ENCODE measurements at places on chromosomes 4 and X.

DNA sequence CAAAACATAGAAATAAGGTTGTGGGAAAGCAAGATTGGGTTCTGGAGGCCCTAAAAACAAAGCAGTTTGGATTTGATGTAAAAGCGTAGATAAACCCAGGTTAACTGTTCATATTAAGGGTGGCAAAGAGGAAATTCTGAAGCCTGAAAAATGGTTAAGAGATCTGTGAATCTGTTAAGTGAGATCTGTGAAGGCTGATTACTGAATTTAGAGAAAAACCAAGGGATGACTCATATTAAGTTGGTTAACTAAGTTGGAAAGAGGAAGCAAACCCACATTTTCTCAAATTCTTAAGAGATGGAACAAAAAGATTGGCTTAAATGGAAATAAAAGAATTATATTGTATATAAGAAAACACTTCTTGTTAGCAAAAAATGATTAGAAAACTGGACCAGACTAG, 22.8 kb downstream of the GPAT3 start:
- no peak for DNase-seq

- DNase-seq = no peak
These were observed 6.2 kb upstream of the AMOT start for GRCh38 chrX:112846782-112847181.

DNA sequence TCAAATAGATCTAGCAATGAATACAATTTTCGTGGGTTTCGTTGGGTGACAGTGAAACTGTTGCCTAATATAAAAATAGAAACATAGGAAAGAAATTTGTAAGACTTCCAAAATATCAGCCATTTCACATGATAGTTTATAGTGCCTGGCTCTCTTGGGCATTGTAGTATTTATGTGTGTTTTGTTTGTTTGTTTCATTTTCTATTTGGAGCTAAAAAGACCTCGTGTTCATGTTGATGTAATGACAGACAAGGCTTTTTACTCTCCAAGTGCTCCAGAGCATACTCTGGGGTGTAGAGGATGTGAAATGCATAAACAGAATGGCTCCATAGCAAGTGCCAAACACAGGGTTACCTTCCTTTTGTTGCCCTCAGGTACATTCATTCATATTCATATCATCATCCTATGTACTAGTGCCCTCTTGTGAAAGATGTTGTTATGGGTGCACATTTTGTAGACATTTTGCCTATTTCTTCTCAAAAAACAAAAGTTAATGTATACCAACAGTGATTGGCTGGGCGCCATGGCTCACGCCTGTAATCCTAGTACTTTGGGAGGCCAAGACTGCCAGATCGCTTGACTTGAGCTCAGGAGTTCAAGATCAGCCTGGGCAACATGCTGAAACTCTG, 100.7 kb upstream of the AMOT start:
- DNase-seq = no peak

- DNase-seq = no peak
These were observed 14.1 kb downstream of the NOP14 start for GRCh38 chr4:2948895-2949781.

DNA sequence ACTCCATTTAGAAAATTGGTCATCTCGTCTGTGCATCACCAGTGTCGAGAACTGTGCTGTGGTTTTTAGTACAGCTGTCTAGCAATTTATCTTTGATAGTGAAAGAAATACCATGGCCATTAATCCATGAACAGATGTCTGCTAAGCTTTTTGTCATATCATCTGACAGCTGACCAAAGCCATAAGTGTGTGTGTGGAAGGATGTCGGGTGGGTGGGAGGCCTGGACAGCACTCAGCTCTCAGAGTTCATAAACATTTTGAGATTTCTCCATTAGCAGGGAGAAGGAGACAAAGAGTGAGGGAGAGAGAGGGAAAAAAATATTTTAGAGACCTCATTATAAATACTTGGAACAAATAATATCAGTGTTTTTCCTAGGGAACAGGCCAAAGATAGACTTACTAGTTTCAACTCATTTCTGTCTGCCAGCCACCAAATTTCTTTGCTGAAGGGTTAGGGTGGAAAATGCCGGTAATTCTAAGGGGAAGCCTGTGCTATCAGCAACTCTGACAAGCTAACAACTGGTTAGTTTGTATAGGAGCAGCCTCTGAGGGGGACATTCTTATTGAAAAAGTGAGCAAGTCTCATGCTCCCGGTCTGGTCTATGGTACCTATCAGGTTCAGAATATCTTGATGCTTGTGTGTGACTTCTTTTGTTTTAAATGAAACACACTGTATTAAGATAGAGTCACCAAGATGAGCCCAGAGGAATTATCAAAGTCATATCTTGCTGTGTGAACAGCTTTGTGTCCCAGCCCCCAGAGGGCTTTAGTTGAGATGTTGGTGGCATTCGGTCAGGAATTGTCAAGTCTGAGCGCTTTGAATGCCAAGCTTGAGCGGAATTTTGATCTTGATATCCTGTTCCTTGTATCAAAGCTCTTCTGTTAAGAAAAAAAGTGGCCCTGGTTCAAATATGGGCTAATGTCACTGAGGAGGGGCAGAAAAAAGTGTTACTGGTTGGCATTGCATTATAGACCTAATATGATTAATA, 41.9 kb upstream of the PDLIM3 start:
- DNase-seq = no peak

GRCh38 chrX:30065226-30065625, 150.1 kb upstream of the MAGEB2 start:
- no peak for DNase-seq

DNA sequence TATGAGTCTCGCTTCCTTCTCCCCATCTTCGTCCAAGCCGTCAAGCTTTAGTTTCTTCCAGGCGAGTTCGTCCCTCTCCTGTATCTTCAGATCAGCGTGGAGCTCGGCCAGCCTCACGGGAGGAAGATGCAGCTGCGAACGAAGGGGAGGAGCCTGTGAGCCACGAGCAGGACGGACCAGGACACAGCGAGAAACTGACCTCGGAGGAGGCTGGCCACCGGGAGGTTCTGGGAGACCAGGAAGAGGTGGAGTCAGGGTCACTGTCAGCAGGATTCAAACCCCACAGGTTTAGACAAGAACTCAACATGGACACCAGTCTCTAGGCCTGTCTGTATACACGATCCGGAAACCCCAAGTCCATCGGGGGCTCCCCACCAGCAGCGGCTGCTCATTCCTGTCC, 7.3 kb downstream of the LRPAP1 start:
- DNase-seq = no peak

DNA sequence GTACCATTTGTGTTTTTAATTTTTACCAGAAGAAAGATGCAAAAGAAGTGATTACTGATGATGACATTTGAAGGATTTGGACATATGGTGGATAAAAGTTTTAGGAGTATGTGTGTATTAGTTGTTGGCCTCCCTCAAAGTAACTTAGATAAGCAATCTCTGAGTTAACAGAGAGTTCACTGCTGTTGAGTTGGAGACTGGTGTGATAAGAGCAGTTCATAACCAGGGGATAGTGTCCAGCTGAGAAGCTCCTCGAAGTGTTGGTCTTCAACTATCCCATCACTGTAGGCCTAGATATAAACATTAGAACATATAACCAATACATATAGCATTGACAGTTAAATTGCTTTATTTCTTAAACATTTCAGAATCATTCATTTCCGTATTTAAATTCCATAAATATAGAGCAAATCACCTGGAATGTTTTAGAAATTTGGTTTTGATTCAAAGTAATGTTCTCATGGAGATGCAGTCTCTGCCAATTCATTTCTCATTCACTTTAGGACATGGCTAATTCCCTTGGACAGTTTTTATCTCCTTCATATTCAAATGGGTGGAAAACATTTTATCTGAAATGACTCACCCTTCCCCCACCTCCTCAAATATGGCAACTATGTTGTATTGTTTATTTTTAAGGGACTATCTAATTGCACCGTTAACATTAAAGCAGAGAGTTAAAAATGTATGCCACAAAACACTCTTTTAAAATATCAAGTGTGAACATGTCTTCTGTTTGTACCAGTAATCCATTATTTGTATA, 136.8 kb upstream of the SLC4A4 start:
- no peak for DNase-seq

GRCh38 chr4:70885174-70885573, 17.0 kb upstream of the MOB1B start:
- DNase-seq = no peak

DNA sequence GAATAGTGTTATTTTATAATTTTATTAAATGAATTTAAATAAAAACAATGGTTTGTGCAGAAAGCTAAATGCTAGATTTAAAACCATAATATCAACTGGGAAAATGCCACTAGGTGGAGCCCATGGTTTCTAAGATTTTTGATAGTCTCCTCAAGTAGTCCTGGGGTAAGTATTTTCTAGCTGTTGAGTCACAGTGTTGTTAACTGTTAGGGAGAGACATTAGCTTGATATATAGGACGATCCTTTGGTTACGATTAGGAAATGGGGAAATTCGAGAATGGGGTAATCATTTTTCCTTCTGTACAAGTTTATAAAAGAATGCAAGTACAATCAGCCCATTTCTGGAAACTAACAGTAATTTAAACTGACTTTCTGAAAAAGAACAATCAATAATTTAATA, 378.4 kb downstream of the ANKRD50 start:
- no peak for DNase-seq

DNA sequence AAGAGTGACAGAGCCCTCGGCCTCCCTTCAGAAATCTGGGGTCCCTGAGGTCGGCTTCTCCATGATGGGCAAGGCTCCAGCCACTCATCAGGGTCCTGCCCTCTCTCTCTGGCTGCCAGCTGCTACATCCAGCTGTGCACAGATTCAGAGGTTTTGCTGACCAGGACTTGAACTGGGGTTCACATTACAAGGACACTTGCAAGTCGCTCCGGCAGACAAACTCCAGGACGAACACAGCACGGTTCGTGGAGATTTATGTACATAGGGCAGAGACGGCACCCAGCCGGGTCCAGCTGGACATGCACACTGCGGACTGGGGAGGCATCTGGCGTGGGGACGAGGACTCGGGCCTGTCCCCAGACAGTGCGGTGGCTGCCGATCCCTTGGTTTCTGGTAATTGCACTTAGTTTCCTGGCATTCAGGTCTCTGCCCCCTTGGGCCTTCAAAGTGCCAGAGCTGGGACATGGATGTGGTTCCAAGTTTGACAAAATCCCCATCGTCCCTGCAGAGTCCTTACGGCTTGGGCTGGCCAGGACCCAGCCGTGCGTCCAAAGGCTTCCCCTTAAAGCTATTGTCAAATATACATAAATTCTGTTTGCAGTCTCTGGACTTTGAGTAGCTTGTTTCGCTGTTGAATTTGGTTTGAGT, 6.2 kb upstream of the C4orf50 start:
- DNase-seq = no peak

DNA sequence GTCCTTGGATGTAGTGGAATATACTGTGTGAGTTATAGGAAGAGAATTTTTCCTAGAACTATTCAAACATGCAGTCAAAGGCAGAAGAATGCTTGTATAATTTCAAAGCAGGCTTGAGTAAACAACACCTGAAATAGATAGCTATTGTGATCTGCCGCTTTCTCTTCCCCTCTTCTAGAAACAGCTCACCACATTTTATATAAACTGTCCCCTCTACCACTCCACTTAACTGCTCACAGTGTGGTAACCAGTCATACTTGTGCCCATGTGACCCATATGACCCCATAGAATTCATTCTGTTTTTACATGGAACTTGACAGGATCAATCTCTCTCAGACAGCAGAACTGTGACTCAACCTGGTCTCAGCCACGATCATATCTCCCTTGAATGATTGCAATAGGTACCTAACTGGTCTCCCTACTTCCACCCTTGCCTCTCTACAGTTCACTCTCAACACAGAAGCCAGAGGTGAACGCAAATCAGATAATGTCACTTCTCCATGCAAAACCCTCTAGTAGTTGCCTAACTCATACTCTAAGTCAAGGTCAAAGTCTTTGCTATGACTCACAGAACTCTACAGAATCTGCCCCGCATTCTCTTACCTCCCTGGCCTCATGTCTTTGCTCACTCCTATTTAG, 85.6 kb upstream of the EFHC2 start:
- DNase-seq = no peak

- peak; percentile 14 for DNase-seq
These were observed 62.9 kb downstream of the ANAPC4 start for GRCh38 chr4:25439918-25440477.

DNA sequence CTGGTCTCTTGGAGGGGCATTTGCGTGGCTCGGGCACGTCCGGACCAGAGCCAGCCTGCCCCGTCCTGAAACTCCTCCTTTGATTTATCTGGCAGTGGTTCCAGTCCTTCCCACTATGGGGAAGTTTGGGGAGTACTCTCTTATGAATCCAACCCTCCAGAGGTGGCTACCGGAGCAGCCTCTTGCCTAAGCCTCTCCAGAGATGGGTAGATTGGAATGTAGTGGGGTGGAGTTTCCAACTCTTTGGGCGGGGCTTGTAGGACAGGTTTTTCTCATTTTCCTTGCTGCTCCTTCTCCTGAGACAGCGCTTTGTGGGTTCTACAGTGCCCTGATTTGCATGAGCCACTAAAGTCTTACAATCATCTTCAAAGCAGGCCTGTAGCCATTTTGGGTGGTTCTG, 60.1 kb upstream of the XAGE1B start:
- no peak for DNase-seq

DNA sequence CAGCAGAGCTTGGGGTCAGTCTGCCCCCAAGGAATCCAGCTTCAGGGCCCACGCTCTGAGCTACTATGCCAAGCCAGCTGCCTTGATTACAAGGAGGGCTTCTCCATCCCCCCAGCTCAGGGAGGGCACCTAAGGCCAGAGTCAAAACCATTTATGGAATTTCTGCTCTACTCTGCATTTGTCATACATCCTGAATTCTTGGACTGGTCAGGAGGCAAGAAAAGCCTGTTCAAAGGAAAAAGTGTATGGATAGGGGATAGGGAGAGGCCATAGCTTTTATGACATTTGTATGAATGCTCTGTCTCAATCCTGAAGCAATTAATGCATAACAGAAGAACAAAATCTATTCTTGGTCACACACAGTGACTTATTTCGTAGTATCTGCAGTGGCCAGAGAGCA, 32.2 kb downstream of the EDNRA start:
- DNase-seq = no peak

DNA sequence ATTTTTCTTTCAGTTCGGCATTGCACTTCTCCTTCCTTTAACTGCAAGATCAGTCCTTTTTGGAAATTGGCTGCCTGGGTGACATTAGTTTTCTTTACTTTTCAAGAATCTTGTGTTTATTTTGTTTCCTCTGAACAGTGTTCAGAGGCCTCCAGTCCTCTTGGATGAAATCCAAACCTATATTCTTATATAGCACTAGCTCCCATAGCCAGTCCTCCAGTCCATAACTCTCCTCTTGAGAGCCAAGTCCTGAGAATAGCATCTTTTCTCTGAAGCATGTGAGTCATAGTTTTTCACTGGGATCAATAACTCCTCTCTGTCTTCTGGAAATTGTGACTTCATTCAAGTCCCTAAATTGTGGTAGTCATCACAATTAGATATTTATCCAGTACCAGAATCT, 357.5 kb downstream of the RAPGEF2 start:
- no peak for DNase-seq

- DNase-seq = no peak
These were observed 113.8 kb downstream of the SYNPO2 start for GRCh38 chr4:119002476-119002875.

- DNase-seq = no peak
These were observed 265.0 kb upstream of the SLITRK2 start for GRCh38 chrX:145552643-145553042.

DNA sequence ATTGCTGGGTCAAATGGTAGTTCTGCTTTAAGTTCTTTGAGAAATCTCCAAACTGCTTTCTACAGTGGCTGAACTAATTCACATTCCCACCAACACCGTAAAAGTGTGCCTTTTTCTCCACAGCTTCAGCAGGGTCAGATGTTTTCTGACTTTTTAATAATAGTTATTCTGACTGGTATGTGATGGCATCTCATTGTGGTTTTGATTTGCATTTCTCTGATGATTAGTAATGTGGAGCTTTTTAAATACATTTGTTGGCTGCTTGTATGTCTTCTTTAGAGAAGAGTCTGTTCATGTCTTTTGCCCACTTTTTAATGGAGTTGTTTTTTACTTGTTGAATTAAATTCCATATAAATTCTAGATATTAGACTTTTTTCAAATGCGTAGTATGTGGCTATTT, 257.5 kb upstream of the ANKRD50 start:
- no peak for DNase-seq

Measured in stimulated activated CD8-positive, alpha-beta memory T cell treated with anti-CD3 and anti-CD28 coated beads, Interleukin-2, amount 100 ng/mL, for 48 hours (primary cell).